ENCODE measurements at places on chromosomes 2 and 18.

DNA sequence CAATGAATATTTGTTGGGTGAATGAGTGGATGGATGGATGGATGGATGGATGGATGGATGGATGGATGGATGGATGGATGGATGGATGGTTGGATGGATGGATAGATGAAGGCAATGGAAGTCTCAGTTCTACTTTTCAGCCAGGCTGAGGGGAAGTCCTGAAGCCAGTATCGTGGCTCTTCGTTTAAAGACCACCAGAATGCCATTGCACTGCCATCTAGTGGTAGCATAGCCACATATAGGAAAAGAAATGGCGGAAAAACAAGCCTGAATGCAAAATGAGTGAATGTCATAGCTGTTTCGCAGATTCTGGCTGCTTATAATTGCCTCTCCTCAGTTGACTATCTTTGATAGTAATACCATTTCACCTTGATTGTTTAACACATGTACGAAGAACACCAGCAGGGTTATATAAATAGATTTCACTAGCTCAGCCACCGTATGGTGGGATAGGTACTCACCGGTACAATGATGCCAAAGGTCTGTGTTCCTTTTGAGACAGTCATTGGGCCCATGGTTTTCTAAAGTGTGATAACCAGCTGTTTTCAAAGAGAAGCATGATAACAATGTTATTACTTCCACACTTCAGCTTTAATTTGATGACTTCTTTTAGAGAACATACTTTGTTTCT lies 62.3 kb upstream of the GREB1L start:
- DNase-seq, result peak; percentile 63

GRCh38 chr2:241359481-241360045 lies 3.5 kb downstream of the FARP2 start:
- no peak for DNase-seq

DNA sequence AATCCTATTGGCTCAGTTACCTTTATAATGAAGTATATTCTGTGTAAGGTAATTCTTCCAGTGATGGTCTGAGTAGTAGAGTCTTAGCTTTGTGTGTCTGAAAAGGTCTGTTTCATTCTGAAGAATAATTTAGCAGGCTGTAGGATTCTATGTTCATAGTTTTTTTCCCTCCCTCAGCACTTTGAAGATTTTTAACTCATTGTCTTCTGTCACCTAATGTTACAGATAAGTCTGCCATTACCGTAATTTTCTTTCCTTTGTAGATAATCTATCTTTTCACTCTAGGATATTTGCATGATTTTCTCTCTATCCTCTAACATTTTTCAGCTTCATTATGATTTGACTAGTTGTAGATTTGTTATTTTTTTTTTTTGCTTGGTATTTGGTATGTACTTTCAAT lies 22.7 kb downstream of the INSIG2 start:
- DNase-seq, result no peak

GRCh38 chr18:37407571-37407970 lies 158.0 kb downstream of the CELF4 start:
- no peak for DNase-seq

- no peak for DNase-seq
Measured at GRCh38 chr2:71538656-71539265, 85.4 kb downstream of the DYSF start.

GRCh38 chr2:227853765-227854271 lies 17.6 kb upstream of the DAW1 start:
- DNase-seq, result no peak

DNA sequence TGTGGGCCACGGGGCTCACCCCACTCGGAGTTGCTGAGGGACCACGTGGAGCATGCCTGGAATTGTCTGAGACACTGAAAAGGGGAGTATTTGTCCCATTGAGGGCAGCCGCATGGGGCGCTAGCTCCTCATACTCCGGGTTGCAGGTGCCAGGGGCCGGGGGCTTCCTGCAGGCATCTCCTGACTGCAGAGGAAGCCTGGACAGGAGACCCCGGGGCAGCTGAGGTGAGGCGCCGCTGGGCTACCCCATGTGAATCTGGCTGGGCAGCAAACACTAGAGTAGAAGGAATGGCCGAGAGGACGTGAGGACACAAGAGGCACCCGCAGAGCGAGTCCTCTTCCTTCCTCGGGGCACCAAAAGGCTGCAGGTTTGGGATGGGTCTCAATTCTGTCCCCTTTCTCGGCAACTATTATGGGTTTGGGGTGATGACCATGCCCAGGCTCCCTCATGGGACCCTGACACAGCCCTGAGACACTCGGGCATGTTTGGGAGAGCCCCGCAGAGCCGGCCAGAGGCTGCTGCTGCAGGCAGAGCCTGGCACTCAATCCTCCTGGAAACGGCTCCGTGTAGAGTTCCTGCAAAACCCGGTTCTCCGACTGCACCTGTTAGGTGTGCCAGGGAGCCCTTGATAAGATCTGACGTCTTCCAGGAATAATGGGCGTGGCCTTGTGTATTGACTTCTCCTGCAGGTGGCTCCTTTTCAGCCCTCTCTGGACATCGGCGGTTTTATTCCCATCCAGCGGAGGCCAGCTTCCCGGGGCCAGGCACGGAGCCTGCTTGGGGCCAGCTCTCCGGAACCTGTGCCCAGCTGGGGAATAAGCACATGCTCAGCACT lies 77.0 kb downstream of the CTIF start:
- DNase-seq, result no peak

DNA sequence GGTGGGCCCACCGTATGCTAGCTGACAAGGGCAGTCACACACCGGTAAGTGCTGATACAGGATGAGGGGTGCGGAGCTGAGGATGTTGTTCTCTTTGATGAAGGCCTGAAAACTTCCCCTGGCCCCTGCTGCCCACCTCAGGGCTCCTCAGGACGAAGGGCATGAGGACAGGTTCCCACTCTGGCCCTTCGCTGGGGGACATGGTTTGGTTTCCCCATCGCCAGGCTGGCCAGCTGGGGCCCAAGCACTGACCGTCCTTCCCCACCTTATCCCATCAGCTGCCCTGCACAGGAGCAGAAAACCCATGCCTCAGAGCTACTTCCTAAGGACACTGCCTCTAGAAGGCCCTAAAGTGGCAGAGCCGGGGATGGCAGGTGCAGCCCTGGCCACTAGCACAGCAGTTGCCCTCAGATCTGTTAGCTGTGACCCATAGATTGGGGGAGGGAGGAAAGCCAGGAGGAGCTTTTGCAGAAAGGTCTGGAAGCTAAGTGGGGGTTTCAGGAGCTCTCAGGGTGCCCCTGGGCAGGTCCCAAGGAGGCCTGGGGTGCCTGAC lies 66.5 kb downstream of the TFCP2L1 start:
- no peak for DNase-seq

GRCh38 chr2:172484253-172484652 lies 56.9 kb downstream of the ITGA6 start:
- DNase-seq, result no peak

- DNase-seq, result no peak
Measured at GRCh38 chr2:158797963-158798700, 3.0 kb downstream of the DAPL1 start.

DNA sequence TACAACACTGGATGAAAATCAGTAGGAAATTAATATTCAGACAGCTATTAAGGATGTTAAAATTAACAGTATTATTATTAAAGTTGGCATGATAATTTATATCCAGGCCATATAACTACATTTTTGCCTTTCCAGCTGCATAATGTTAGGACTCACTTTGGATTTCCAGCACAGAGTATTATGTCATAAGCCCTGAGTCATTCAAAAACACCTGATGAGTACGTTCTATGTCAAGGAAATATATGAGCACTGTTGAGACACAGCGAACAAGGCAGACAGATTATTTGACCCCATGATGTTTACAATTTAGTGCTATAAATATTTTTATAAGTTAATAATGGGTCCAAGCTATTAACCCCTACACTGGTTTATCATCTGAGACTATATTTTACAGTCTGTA lies 59.8 kb upstream of the RIT2 start:
- no peak for DNase-seq

GRCh38 chr2:215609089-215610032 lies 173.5 kb upstream of the FN1 start:
- DNase-seq, result no peak

DNA sequence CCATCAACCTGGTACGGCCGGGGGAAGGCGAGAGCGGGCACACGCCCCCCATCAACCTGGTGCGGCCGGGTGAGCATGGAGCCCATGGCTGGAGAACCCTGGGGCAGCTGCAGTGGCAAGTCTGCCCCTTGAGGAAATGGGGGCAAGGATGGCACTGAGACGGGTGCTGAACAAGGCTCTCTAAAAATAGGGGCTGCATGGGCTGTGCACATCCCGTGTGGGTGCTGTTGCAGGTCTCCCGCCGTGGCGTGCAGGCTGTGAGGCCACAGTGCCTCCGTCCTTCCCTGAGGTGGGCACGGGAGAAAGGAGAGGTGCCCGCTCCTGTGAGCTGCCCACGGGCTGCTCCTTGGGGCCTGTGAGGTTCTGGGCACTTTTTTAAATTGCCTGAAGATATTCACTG lies 99.2 kb downstream of the NFATC1 start:
- DNase-seq, result no peak

GRCh38 chr2:121136323-121136722 lies 148.7 kb downstream of the TFCP2L1 start:
- DNase-seq, result no peak

DNA sequence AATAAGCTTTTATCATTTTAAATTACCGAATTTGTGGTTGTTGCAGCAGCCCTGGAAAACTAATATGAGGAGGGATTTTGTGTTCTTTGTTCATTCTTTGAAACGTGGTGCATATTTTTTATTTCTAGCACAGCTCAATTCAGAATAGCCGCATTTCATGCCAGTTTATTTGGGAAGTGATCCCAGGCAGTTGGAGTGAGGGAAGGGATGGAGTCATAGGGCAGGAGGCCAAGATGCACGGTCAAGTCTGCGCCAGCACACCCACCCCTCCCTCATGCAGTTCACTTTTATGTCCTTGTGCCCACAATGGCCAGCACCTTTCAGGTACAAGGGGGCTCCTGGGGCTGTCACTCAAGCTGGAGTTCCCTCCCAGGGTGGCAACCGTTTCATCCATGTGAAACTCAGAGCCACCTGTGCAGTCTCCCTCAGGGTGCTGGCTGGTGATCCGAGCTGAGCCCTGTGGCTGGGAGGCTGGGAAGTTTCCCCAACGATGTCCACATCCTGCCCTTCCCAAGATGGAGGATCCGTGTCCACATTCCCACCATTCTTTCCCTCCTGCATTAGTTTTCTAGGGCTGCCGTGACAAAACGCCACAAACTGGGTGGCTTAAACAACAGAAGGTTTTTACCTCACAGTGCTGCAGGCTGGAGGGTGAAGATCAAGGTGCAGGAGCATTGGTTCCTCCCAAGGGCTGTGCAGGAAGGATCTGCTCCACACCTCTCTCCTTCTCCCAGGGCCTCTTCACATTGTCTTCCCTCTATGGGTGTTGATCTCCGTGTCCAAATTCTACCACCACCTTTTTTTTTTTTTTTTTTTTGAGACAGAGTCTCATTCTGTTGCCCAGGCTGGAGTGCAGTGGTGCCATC lies 68.5 kb upstream of the ITGA6 start:
- no peak for DNase-seq

GRCh38 chr2:157231476-157231875 lies 26.0 kb upstream of the GALNT5 start:
- DNase-seq, result no peak

DNA sequence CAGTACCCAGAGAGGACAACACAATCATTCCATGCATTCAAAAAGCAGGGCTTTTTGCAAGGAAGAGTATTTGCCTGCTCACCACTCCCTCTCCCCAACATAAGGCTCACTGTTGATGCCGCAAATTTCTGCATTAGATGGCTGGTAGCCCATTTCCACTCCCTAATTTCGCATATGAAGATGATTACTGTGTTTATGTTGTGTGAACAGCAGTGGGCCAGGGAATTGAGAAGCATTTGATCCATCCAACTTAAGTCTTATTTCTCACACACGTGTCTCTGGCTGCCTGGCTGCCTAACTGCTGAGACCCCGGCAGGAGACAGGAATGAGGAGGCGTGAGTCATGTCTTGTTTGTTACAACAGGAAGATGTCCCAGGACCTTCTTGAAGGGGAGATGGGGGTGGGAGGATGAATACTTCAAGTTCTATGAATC lies 294.1 kb downstream of the ALK start:
- no peak for DNase-seq

GRCh38 chr2:190927301-190927700 lies 46.7 kb downstream of the GLS start:
- DNase-seq, result no peak

- DNase-seq, result no peak
Measured at GRCh38 chr18:23541349-23542093, 38.2 kb downstream of the RMC1 start.

GRCh38 chr2:142983174-142983573 lies 105.7 kb downstream of the KYNU start:
- DNase-seq, result no peak

GRCh38 chr2:88667219-88667618 lies 24.3 kb upstream of the RPIA start:
- no peak for DNase-seq

DNA sequence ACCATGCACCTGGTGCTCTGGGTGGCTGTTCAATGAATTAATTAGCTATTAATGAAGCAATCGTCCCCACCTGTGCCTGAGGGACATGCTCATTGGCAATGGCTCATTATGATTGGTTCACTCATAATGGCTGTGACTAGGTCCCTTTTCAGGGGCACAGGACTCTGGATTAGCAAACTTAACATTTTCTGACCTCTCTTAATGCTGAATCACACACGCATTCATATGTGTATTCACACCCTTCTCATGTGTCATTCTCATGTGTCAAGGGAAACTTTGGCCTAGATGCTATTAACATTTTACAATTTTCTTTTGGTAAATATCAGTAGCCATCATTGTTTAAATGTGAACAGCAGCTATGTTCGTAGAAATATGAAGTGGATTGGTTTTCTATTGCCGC lies 98.9 kb upstream of the PMAIP1 start:
- no peak for DNase-seq

DNA sequence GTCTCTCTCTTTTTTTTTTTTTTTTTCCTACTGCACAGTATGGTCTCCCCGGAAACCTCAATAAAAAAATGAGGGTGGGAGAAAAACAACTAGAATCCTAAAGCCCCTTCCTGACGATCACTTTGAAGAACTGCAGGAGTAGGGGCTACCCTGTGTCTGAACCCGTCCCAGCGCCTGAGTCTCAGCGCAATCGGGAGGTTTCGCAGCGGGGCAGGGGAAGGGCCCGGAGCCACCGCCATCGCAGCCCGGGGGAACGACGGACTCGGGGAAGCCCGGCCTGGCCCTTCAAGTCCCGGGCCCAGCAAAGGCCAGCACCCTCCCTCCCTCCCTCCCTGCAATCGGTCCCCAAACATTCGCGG lies 411 bp downstream of the NARS1 start:
- no peak for DNase-seq

GRCh38 chr2:187654535-187654934 lies 100.3 kb upstream of the TFPI start:
- DNase-seq, result no peak

GRCh38 chr2:28102455-28102874 lies 211.9 kb downstream of the BABAM2 start:
- DNase-seq, result no peak

- DNase-seq, result no peak
Measured at GRCh38 chr2:76080154-76080553, 369.4 kb upstream of the GCFC2 start.

GRCh38 chr18:76054156-76054555 lies 440.9 kb downstream of the ZNF516 start:
- no peak for DNase-seq

Measured in stimulated activated CD4-positive, alpha-beta T cell treated with anti-CD3 and anti-CD28 coated beads, Interleukin-15, amount 100 ng/mL, for 24 hours (primary cell).